ENCODE measurements at places on chromosomes 11 and 22.

GRCh38 chr11:61971248-61972111 lies 4.0 kb upstream of the FTH1 start:
- peak; percentile 94 for DNase-seq

DNA sequence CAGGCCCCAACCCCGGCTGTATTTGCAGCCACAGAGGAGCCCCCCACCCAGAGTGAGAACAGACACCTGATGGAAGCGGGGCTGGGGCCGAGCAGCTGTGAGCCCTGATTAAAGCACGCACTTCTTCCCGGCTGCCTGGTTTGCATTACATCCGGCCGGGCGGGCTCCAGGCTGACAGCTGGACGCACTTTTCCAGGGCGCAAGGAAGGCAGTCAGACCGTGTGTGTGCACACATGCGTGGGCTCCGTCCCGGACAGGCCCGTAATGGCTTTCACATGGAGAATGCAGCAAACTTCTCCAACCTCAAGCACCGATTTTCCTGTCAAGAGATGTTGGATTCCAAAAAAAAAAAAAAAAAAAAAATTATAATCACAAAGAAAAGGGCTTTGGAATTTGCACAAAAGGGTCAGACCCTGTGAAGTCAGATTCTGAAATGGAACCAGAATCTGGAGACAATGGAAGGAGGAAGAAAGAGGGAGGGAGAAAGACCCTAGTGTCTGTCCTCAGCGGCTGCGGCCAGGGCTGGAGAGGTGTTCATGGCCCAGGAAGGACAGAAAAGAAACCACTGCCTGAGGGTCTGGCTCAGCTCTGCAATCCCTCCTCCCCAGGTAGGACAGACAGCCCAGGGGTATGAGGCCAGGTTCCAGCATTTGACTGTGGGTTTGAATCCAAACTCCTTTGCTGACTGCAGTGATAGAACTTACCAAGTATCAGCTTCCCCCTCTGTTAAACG lies 365.5 kb downstream of the MN1 start:
- no peak for DNase-seq

DNA sequence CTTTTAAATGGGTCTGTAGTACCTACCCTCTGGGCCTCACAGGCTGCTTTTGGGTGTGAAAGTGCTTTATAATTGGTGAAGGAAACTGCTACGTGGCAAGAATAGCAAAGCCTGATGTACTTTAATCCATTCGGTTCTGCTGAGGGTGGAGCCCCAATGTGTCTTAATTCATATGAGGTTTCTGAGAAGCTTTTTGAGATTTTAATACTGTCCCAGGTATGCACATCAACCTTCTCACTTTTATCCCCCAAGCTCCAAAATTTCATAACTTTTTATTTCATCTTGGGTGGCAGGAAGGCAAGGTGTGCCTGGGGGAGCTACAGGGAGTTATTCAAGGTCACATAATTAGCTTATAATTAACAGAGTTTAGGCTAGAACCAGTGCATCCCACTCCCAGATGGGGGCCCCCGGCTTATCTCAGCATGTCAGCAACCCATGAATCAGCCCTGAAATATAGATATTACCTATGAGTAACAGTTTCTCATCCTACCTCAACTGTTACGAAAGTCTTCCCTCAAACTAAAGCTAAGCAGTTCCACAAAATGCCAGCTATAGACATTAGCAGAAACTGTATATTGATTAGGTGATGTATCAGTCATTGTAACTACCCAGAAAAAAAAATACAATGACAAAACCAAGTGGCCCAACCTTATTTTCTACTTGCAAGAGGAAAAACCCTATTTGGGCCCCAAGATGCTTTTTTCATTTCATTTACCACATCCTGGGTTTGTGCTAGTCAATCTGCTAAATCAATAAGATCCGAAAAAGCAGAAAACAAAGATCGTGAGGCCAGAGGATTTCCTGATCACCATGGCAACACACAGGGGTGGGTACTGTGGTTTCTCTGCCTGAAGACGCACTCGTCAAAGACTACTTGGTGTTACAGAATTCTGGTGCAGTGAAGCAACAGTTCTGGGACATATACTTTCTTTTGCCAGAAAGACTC lies 26.7 kb downstream of the CD44 start:
- DNase-seq, result peak; percentile 21

DNA sequence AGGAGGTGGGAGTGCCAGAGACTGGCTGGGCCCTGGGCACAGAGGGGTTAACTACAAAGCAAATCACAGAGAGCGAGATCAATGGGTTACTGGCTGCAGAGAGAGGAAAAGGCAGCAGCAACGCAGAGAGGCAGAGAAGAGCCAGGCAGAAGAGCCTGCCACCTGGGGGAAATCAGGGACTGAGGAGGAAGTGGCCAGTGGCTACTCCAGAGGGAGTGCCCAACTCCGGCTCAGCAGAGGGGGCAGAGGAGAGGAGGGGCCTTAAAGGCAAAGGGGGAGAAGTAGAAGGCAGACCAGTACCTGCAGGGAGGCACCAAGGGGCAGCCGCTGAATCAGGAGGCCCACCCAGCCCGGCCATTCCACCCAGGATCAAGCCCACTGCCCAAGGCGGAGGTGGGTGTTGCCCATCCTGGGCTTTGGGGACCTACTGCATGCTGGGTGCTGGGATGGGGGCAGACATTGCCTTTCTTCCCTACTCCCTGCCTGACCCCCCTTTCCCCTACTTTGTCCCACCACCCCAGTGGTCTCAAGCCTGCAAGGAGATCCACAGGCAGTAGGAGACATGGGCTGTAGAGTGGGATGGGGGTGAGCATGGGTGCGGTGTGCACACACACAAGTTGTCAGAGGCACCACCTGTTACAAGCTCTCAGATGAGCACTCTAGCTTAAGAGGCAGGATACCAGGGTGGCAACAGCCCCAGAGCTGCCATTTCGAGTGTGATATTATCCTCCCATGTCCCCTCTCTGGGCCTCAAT lies 926 bp upstream of the GALR3 start:
- no peak for DNase-seq

DNA sequence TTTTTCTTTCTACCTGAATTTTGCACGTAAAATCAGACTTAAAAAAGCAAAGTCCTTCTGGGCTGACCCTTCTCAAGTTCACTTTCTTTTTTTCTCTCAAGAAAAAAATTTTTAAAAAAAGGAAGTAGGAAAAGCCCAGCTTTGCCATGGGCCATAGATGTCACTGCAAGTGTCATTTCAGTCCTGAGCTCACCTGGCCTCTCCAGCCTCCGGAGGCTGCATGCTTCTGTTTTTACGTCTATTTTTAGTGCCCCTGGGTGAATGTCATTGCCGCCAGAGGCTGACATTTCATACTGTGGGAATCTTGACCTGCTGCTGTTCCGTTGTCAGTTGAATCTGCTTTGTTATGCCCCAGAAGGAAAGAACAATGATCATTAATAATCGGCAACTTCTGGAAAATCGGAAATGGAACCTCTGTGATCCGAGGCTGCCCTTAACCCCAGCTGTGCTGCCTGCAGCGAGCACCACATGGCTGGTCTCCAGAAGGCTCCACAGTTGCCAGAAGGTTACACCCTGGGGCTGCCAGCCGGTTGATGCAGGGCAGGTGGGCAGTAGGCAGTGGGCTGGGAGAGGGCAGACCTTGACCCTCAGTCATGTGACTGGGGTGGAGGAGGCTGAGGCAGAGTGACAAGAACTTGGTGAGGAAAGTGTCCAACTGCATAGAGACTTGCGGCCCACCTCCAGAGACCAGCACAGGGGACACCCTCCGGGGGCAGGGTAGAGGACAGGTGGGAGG lies 16.7 kb upstream of the MYEOV start:
- no peak for DNase-seq

GRCh38 chr11:82986446-82986845 lies 84.9 kb downstream of the DDIAS start:
- no peak for DNase-seq

GRCh38 chr11:116282481-116282880 lies 490.3 kb downstream of the BUD13 start:
- DNase-seq, result no peak

DNA sequence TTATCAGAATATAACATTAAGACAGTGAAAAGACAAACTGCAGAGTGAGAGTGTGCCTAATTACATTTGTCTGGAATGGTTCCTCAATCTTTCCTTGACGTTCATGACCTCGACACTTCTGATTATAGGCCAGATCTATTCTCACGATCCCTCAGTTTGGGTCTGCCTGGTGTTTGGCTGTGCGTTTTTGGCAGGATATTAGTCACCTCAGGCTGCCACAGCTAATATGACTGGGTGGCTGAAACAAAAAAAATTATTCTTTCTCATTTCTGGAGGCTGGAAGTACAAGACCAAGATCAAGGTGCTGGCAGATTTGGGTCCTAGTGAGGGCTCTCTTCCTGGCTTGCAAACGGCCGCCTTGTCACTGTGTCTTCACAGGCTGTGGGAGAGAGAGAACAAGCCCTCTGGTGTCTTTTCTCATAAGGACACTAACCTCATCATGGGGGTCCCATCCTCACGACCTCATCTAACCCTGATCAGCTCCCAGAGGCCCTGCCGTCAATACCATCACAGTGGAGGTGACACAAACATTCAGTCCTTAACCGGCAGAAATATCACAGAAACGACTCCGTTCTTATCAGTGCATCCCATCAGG lies 23.2 kb downstream of the IFITM10 start:
- DNase-seq, result no peak

DNA sequence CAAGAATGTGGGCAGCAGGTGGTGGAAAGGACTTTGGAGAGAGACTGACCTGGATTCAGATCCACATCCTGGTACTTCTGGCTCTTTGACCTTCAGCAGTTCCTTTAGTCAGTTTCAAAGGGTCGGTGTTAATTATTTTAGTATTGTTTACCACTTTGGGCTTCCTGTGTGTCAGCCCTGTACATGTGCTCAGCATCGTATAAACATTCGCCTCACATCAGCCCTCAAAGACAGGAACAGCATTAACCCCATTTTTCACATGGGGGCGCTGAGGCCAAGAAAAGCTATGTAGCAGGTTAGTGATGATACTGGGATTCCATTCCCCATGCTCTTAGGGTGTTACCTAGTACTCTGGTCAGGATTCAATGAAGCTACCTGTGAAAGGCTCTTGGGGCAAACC lies 72.1 kb upstream of the YWHAH start:
- DNase-seq, result no peak

DNA sequence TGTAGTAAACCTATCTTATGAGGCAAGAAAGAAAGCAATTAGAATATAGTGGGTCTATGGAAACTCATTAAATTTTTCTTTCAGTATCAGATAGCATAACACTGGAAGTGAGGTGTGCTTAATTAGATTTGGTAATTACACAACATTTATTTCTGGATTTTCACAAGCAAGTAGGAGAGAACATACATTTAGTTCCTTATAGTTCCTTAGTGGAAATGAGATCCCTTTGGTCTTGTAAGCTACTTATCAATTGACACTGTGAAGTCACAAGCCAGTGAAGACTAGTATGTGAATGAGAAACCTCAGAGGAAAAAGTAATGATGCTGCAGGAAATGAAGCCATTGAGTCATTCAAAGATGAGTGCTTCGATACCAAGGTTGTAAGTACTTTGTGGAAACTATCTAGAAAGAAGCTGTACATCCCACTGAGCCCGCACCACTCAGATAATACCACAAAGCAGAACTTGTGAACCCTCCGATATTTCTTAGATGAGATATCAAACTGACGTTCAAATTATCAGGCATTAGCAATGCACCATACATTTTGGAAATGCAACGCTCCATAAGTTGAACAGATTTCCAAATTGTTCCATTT lies 53.5 kb downstream of the ENTHD1 start:
- DNase-seq, result no peak

DNA sequence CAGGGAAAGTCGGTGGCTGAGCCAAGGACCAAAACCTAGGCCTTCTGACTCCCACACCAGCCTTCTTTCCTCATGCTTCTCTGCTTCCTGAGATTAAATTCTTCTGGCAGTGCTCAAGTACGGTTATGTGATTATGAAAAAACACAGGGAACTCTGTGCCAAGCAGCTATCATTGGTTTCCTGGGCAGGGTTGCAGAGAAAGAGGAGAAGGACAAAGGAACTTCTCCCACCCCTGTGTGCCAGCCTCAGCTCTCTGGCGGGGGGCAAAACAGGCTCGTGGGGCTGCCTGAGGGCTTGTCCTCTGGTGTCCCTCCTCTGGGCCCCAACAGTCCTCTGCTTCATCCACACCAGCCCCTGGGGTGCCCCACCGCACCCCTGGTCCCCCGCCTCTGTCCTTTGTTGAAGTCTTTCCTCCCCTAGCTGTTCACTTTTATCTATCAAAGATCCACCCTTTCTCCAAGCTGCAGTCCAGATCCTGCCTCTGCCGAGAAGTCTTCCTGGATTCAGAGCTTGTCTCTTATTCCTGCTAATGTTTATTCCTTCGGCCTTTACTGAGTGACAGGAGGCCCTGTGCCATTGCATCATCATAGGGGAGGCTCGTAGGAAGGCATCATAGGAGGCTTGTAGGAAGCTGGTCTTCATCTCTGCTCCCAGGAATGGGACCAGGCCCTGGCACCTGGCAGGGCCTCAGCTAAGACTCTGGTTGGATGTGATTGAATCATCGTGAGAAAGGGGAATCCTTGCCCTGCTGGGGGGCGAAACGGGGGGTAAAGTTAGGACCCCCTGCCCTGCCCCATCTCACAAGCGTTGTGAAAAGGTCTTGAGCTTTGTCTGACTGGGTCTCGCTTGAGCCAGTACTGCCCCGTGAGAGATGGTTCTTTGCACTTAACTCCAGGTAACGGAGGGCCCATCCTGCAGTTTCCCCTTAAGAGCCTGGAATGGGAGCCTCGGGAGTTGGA lies 11.5 kb upstream of the FTH1 start:
- no peak for DNase-seq

DNA sequence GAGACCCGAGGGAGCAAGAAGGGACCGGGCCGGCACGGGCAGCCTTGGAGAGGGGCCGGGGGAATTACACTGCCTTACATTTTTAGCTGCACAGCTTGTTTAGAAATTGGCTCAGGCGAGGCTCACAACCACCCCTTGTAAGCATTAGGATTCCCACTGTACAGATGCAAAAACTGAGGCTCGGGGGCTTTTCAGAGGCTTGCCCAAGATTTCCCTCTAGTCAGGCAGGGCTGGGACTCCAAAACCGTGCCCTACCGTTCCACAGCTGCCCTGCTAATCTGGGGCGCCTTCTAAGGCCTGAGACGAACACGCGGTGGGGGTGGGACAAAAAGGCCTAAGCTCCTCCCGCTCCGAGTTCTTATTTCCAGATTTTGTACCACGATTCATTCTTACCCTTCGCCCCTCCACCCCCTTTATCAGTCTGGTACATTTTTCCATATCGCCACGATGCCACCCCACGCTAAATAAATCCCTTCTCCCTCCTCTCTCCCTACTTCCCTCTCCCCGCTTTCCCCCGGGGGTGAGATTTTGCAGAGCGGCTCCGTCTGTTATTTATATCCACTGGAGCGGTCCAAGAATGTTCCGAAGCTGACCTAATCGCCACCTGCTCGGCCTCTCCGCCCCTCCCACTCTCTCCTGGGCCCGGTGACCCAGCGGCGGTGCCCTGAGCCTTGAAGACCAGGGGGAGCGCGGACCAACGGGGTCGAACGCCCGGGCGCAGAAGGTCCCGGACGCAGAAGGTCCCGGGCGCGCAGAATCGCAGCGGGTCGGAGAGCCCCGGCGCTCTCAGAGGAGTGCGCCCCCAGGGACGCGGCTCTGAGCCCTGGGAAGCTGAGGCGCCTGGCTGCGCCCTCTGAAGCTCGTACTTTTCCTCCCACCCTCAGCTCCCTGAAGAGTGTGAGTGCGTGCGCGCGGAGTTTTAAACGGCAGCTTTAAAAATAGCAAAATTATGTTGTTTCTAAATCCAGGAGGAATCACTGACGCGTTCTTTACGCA lies 764 bp upstream of the PACSIN3 start:
- DNase-seq, result peak; percentile 27

- DNase-seq, result peak; percentile 68
Observed at GRCh38 chr11:123577081-123577598, 77.3 kb downstream of the SCN3B start.

- peak; percentile 34 for DNase-seq
Observed at GRCh38 chr22:44184006-44184405, 3.3 kb downstream of the PARVG start.
